A549 treated with Mapracorat at 1 μM for 4 hours (cell line): ENCODE measurements at places on chromosomes 4 and X. TPM values are rescaled to one million over a fixed set of nuclear protein-coding genes. Genes with fewer than 3 reads are reported as not detected.

IL2 gene
- not detected in 5 replicates for total RNA-seq

FOXO4 gene
- 0.91 to 1.9 TPM (median 1.5 TPM) in 5 replicates for total RNA-seq

MAOB gene
- 0.13 to 0.19 TPM (median 0.16 TPM) in 4 of 5 replicates, not detected in the other for total RNA-seq

HSFX1 gene
- 0.09 to 0.53 TPM (median 0.24 TPM) in 5 replicates for total RNA-seq

HSD17B13 gene
- not detected in 5 replicates for total RNA-seq

SERTM2 gene
- total RNA-seq: not detected in 5 replicates

CXorf49 gene
- total RNA-seq: not detected in 5 replicates

SOX3 gene
- total RNA-seq: not detected in 5 replicates

SULT1B1 gene
- 0.02 TPM in 1 of 5 replicates, not detected in the others for total RNA-seq

LCORL gene
- total RNA-seq: 3.1 to 5.4 TPM (median 5.1 TPM) in 5 replicates

TBL1X gene
- 11.9 to 14.5 TPM (median 13.2 TPM) in 5 replicates for total RNA-seq

PPP1R3F gene
- total RNA-seq: 1.4 to 4.1 TPM (median 2.8 TPM) in 5 replicates

SPANXA2 gene
- total RNA-seq: 0.38 to 0.45 TPM in 2 of 5 replicates, not detected in the others

TMEM255A gene
- total RNA-seq: 0.15 to 0.39 TPM (median 0.28 TPM) in 5 replicates

HS3ST1 gene
- 0.14 to 0.69 TPM (median 0.37 TPM) in 5 replicates for total RNA-seq

RIPPLY1 gene
- not detected in 5 replicates for total RNA-seq

PASD1 gene
- total RNA-seq: not detected in 5 replicates
